ENCODE measurements at places on chromosomes 5 and 9.
A peak's percentile ranks its signal among the peaks of the same experiment; 100 is the strongest.

DNA sequence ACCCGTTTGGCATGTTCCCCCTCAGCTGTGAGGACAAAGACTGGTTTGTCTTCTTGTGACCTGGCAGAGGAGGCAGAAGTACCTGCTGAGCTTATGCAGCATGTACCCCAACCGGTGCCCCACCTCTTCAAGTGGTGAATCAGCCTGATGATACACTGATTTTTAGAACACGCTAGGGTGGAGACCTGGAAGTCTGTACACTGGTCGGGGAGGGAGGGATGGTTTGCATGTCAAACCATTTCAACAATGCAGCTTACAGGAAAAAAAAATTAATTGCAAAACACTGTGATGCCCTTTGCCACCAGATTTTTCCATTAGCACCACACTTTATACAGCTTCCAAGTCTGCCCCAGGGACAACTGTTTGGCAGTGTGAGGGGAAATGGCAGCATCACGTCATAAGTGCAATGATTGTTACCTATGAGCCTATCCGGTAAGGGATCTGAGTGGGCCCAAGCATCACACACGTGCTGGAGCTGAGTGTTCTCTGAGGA lies 155.1 kb upstream of the DMRT1 start:
- DNase-seq: peak; percentile 43

DNA sequence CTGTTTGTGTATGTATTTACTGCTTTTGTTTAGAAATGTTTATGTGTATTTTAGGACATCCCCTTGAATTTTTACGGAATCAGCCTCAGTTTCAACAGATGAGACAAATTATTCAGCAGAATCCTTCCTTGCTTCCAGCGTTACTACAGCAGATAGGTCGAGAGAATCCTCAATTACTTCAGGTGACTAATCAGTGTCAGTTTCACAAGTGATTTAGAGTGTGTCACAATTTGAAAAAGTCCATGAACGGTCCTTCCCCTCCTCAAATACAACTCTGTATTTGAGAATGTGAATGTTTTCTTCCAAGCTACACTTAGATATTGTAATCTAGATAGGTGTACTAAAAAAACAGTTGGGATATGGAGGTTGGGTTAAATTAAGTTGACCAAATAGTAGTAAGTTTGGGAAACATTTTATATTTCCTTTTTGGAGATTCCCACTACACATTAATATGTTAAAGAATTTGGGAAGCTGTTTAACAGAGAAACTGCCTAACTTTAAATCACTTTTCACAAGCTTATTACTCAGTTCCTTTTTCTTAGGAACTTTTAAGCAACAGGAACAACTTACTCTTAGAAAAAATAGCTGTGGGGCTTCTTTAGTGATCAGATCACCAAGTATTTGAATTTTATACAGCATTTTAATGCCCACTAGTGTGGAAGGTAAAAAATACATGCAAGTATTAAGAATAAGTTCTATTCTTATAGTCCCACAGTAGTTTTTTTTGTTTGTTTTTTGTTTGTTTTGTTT lies 40.9 kb downstream of the RAD23B start:
- DNase-seq: no peak

DNA sequence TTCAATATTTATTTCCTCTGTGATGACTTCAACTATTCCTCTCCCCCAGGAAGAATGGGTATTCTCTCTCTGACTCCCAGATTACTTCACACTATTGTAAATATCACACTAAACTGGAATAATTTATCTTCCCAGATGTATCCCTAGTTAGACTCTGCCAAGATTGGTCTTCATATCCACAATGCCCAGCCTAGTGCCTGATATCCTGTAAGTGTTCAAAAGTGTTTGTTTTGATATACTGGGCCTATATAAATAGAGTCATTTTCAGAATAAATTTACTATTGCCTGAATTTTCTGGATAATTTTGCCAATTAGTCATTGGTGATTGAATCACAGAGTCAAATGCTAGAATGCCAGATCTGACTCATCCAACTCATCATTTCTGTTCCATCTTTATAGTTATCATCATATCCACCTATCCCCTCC lies 143.7 kb upstream of the TNC start:
- DNase-seq: peak; percentile 40

- peak; percentile 58 for DNase-seq
Measured at GRCh38 chr9:88950341-88951154, 40.7 kb upstream of the S1PR3 start.

DNA sequence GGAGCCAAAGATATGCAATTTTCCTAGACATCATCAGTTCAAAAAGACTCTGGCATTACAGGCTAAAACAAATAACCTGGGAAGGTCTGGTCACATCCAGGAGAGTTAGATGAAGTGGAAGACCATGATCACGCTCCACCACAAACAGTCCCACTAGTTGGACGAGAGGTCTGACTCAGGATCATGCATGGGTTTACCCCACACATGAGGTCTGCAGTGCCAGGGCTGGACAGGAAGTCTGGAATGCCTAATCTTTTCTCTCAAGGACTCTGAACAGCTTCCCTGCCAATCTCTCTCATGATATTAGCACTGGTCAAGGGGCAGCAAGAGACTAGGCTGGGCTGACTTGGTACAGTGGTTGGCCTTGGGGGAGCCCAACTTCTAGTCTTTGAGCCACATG lies 7.1 kb downstream of the PRUNE2 start:
- DNase-seq: no peak

- DNase-seq: no peak
Measured at GRCh38 chr5:55758231-55758630, 20.4 kb downstream of the DDX4 start.

DNA sequence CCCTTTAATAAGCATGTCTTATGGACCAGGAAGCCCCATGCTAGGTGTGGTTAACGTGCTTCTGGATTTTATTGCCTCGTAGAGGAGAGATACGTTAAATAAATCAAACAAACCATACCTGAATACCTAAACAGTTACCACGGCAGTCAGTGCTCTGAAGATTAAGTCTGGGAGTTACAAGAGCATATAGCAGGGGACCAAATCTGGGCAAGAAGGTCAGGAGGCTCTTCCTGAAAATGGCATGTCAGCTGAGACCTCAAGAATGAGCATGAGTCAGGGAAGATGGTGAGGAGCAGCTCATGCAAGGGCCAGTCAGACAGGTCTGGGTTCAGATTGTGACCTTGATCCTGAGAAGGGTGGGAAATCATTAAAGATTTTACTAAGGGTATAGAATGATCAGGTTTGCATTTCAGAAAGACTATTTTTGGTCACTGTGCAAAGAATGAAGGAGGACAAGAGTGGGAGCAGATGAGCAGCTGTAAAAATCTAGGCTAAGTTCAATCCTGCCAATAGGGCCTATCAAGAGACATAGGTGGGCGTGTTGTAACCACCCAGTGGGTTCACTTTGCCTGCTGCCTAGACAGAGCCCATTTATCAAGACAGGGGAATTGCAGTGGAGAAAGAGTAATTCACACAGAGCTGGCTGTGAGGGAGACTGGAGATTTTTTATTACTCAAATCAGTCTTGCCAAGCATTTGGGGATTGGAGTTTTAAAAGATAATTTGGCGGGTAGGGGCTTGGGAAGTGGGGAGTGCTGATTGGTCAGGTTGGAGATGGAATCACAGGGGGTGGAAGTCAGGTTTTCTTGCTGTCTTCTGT lies 4.8 kb upstream of the ZNF366 start:
- peak; percentile 47 for DNase-seq

GRCh38 chr9:126599047-126599650 lies 14.6 kb upstream of the LMX1B start:
- DNase-seq: no peak

GRCh38 chr9:136550439-136551289 lies 4.8 kb upstream of the NOTCH1 start:
- DNase-seq: no peak

DNA sequence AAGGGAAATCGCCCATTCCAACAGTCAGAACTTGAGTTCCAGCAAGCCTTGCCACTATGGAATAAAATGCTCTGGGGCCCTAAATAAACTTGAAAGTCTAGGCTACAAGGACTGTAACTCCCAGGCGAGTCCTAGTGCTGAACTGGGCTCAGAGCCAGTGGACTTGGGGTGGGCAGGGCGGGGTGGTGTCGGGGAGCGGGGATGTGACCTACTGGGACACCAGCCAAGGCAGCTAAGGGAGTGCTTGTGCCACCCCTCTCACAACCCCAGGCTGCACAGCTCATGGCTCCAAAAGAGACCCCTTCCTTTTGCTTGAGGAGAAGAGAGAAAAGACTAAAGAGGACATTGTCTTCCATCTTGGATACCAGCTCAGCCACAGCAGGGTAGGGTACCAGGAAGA lies 61.5 kb downstream of the MEIKIN start:
- no peak for DNase-seq

DNA sequence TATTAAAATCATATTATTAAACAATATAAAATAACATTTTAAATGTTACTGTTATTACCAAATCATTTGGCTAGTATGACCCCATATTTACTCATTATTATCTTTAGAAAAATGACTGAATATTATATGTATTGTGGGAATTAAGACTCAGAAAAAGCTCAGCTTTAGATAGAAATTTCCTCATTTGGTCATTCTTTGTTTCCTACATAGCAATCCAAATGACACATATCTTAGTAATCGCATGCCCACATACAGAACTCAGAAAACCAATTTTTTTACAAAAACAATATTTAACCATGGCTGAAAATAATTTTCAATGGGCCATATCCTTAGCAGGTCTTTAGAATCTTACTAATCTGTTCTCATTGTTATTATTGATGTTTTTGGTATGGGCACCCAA lies 53.8 kb upstream of the TSLP start:
- peak; percentile 7 for DNase-seq

DNA sequence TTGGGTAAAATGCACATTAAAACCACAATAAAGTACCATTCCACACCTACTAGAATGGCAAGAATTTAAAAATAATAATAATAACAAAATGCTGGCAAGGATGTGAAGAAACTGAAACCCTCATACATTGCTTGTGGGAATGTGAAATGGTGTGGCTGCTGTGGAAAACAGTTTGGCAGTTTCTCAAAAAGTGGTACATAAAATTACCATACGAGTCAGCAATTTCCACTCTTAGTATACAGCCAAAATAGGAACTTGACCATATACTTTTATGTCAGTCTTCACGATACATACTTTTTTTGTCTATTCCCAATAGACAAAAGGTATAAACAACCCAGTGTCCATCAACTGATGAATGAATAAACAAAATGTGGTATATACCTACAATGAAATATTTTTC lies 15.6 kb downstream of the FKBP15 start:
- no peak for DNase-seq

DNA sequence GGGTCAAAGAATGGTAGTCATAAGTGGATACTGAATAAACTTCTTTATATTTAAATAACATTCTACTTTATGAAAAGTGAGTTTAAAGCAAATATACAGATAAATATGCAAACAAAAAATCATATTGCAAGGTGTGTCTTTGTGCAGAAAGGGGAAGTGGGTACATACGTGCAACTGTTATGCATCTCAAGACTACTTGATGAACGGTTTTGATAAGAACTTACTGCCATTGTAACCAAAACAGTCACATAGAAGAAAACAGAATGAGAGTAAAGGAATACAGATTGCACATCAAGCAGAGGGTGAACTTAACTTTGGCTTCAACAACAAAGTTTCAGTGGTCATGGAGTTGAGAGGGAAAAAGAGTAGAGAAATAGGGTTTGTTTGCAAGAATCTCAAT lies 9.9 kb downstream of the CAMK4 start:
- DNase-seq: no peak

DNA sequence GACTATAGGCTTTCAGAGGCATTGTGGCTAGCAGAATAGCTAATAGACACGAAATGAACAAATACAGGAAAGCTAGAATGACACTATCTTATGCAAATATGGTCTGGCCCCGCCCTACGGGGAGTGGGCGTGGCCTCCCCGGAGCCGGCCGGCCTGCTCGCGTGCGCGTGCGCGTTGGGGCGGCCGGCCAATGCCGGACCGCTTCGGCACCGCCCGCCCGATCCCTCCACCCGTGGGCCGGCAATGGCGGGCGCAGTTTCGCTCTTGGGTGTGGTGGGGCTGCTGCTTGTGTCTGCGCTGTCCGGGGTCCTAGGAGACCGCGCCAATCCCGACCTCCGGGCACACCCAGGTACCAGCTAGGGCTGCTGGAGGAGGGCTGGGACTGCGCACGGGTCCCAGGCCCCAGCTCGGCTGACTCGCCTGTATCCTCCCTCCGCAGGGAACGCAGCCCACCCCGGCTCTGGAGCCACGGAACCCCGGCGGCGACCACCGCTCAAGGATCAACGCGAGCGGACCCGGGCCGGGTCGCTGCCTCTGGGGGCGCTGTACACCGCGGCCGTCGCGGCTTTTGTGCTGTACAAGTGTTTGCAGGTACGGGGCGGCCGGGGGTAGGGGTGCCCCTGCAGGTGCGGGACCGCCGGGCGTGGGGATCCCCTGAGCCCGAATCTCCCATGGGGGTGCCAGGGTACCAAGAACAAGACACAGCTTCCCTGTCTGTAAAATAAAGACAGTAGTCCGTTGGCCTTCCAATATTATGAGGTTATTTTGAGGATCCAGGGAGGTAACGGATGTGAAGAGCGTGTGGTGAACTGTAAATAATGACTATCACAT lies at the start of gene CCDC107:
Gene CCDC107, plus strand, starts transcription at position 156 of the 831 bp plus-strand sequence. Its CDS starts 88 bp downstream, at position 244.
- peak; percentile 82 for DNase-seq

- DNase-seq: no peak
Measured at GRCh38 chr5:65055938-65056337, 287.2 kb downstream of the CWC27 start.

GRCh38 chr5:129672006-129672405 lies 75.9 kb upstream of the MINAR2 start:
- DNase-seq: no peak

DNA sequence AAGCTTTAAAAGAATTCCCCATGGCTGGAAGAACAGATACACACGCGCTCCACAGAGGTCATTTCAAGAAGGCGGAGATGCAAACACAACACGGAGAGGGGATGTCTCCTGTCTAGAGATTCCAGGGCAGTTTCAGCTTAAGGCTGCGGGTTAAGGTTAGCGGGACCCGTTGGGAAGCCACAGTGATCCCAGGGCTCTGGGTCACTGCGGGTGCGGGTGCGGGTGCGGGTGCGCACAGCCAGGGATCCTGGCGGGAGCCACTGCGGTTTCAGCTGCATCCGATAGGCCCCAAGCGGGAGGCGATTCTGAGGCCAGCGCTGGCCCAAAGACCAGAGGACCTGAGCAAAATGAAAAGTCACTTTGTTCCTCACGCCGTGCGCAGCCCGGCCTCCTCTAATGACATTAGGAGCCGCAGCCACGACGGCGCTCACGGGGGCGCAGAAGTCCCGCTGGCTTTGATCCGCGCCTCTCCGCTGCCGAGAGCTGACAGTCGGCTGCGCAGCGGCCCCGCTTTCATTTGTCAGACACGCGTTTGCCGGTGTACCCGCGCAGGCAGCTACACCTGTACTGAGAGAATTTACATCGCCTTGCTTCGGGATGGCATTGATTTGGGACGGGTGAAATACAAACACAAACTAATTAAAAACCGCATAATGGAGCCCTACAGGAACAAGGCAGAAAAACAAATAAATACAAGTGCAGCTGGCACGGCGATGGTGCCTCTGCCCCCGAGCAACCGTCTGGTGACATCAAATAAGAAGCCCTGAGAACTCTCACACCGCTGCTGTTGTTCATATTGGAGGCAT lies 5.3 kb upstream of the IRX1 start:
- no peak for DNase-seq

- DNase-seq: no peak
Measured at GRCh38 chr5:153792305-153792704, 246.4 kb downstream of the FAM114A2 start.
